ENCODE measurements at places on chromosomes 3 and 15. TPM values are rescaled to one million over a fixed set of nuclear protein-coding genes. Genes with fewer than 3 reads are reported as not detected.

PLSCR5 gene
- total RNA-seq, result not detected

MAGEF1 gene
- 4.9 TPM for total RNA-seq

ANO10 gene
- 10.8 TPM for total RNA-seq

AGBL1 gene
- not detected for total RNA-seq

SAMMSON gene
- not detected for total RNA-seq

EXOG gene
- total RNA-seq, result 22.8 TPM

GMPS gene
- 86.8 TPM for total RNA-seq

TTLL13 gene
- total RNA-seq, result 1.5 TPM

PML gene
- total RNA-seq, result 120 TPM

PPP2R3A gene
- 0.17 TPM for total RNA-seq

SLC28A1 gene
- not detected for total RNA-seq

BDH1 gene
- 114 TPM for total RNA-seq

SLC51B gene
- not detected for total RNA-seq

ITGA11 gene
- 0.61 TPM for total RNA-seq

NDUFAF3 gene
- total RNA-seq, result 78.9 TPM

MTFMT gene
- 19.8 TPM for total RNA-seq

LRTM1 gene
- not detected for total RNA-seq

GLT8D1 gene
- total RNA-seq, result 44.6 TPM

PTPN9 gene
- 37.5 TPM for total RNA-seq

SOX14 gene
- not detected for total RNA-seq

SLC24A5 gene
- not detected for total RNA-seq

Measured in activated naive CD8-positive, alpha-beta T cell treated with anti-CD3 and anti-CD28 coated beads, Interleukin-2, amount 10 ng/mL, durations not matched to agents 7 days and 5 days (primary cell).